Activated CD4-positive, alpha-beta memory T cell treated with anti-CD3 and anti-CD28 coated beads for 36 hours (primary cell): ENCODE measurements at places on chromosomes 6 and 20. TPM values are rescaled to one million over a fixed set of nuclear protein-coding genes. Genes with fewer than 3 reads are reported as not detected.

Gene DST
- 5.7 TPM for total RNA-seq

Gene FOXC1
- 0.05 TPM for total RNA-seq

Gene CTAGE9
- total RNA-seq: not detected

Gene PGC
- total RNA-seq: not detected

GRCh38 chr6:170423030-170423429, 116.5 kb downstream of the FAM120B start:
- peaks cover 35% of the 10 kb centered on the region for H3K27me3 ChIP-seq
- H3K27ac ChIP-seq: no peak overlapping the region
- no peaks in the 10 kb centered on the region for H3K36me3 ChIP-seq
- no peaks in the 10 kb centered on the region for H3K4me1 ChIP-seq

GRCh38 chr6:161242779-161243693, 30.8 kb downstream of the AGPAT4 start:
- no peak for DNase-seq
- H3K27ac ChIP-seq: no peak overlapping the region
- H3K4me1 ChIP-seq: peaks cover 8% of the 10 kb centered on the region

DNA sequence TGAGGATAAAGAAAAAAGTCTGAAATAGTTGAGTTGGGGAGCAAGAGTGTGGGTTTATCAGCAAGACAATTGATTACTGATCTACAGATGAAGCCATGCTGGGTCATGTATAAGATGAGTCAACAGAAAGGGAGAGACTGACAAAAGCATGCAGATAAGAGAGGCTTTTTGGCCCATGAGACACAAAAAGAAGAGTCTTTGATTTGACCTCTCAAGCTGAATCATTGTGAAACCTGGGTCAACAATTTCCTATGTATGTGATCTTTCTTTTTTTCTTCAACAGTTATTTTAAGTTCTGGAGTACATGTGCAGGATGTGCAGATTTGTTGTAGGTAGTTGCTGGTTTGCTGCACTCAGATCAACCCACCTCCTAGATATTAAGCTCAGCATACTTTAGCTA, 15.9 kb downstream of the RIMS1 start:
- no peaks in the 10 kb centered on the region for H3K27me3 ChIP-seq
- no peaks in the 10 kb centered on the region for H3K4me1 ChIP-seq
- no peaks in the 10 kb centered on the region for H3K36me3 ChIP-seq

- peaks cover 2% of the 10 kb centered on the region for H3K27me3 ChIP-seq
- peaks cover 10% of the 10 kb centered on the region for H3K4me1 ChIP-seq
- no peak overlapping the region for H3K27ac ChIP-seq
These were observed 62.8 kb upstream of the GTSF1L start for GRCh38 chr20:43789593-43789992.
